ENCODE measurements at places on chromosomes 16 and 17. TPM values are rescaled to one million over a fixed set of nuclear protein-coding genes. Genes with fewer than 3 reads are reported as not detected.

The CWC25 gene
- 26.8 TPM for total RNA-seq

The KRTAP16-1 gene
- total RNA-seq = not detected

The GJC1 gene
- total RNA-seq = 3.2 TPM

The ATXN2L gene
- total RNA-seq = 68.6 TPM

The TAC4 gene
- not detected for total RNA-seq

The MYH8 gene
- not detected for total RNA-seq

The RAPGEFL1 gene
- 4.1 TPM for total RNA-seq

The SMIM5 gene
- total RNA-seq = 11.7 TPM

The YPEL2 gene
- total RNA-seq = 29.5 TPM

The GP1BA gene
- not detected for total RNA-seq

DNA sequence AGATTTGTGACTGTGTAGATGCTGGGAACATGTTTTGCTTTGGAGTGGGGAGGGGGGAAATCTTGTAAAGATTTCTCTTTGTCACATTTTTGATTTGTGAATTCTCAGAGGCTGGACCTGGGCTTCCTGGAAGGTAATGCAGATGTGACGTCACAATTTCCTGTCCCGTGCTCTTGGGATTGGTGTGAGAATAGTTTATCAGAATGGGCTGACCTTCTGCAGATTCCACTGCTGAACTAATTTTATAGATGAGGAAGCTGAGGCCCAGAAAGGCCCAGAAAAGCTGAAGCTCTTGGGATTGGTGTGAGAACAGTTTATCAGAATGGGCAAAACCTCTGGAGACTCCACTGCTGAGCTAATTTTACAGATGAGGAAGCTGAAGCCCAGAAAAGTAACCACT lies 34.0 kb downstream of the HS3ST3B1 start:
- H3K4me3 ChIP-seq = no peak overlapping the region
- DNase-seq = no peak
- H3K4me1 ChIP-seq = no peaks in the 10 kb centered on the region

GRCh38 chr16:58269526-58269925 lies 25.3 kb downstream of the PRSS54 start:
- no peak overlapping the region for H3K27ac ChIP-seq
- no peaks in the 10 kb centered on the region for H3K4me1 ChIP-seq
- no peaks in the 10 kb centered on the region for H3K27me3 ChIP-seq
- H3K36me3 ChIP-seq = no peaks in the 10 kb centered on the region
- no peak for DNase-seq

DNA sequence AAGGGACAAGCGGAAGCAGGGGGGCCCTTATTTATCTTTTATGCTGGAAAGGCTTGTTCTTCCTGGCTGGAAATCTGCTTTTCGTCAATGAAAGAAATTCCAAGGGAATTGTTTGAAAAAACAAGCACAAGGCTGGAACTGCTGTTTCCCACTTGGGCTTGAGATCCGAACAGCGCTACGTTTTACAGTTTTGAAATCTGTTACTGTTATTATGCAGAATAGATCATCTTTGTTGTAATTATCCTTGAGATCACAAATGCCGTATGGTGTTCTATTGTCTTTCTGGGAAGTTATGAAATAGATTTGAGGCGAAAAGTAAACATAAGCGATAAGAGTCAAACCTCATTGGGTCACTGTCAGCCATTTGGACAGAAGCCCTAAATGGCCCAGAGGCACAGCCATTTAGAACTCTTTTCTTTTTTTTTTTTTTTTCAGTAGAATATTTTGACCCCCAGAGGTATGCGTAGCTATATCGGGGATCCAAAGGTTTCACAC lies 223.3 kb downstream of the IRX3 start:
- no peak overlapping the region for H3K4me3 ChIP-seq
- no peaks in the 10 kb centered on the region for H3K4me1 ChIP-seq
- H3K27ac ChIP-seq = no peak overlapping the region
- H3K36me3 ChIP-seq = no peaks in the 10 kb centered on the region
- H3K27me3 ChIP-seq = no peaks in the 10 kb centered on the region
- no peak for DNase-seq

GRCh38 chr17:70929226-70929625 lies 759.9 kb downstream of the KCNJ2 start:
- H3K36me3 ChIP-seq = no peaks in the 10 kb centered on the region
- H3K27ac ChIP-seq = no peak overlapping the region
- H3K4me3 ChIP-seq = no peak overlapping the region
- H3K4me1 ChIP-seq = no peaks in the 10 kb centered on the region

DNA sequence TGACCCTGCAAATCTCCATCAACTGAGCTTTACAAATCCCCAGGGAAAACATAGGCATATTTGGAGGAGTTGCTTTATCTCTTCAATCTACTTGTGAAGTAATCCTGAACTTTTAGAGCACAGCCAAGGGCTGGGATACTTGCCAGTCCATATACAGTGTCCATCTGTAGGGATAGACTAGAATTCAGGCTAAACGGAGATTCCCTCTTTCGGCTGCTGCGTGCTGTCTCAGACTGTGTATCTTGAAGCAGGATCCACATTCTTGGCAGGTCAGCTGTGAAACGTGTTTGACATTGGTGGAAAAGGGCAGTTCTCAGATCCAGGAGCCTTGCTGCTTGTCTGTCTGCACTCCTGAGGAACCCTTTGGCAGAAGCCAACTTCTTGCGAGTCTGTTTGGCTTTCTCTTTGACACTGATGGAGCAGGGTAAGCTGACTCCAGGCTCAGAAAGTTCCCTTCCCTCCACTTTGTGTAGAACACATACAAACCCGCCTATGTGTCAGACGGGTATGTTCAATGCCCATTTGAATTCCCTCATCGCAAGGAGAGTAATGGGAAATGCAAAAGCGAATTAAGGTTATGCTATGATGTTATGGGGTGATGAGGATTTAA lies 221.8 kb downstream of the MAP2K4 start:
- no peak for DNase-seq
- H3K36me3 ChIP-seq = no peaks in the 10 kb centered on the region
- H3K27me3 ChIP-seq = no peaks in the 10 kb centered on the region
- no peak overlapping the region for H3K4me3 ChIP-seq

DNA sequence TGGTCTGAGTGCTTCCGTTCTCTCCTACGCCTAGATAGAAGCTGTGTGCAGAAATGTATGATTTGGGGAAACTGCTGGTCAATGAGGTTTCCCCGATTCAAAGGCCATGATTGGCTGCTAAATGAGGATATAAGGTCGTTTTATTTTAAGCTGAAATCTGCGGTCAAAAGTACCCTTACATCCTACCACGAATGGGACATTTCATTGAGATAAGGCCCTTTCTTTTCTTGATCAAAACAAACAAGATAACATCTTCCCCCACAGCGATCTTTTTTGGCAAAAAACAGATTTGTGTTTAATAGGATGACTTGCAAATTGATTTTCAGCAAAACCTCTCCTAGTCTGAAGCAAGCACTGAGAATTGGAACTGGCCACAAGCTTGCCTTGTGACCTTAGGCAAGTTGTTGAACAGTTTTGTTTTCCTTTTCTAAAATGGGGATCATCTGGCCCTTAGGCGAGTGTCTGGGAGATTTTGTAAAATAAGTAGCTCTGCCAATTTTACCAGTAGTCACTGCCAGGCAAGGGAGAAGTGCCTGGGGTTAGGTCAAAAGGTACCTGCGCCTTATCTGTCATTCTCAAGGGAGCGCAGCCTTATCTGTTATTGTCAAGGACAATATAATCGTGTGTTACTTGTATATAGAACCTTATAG lies 635 bp downstream of the SCPEP1 start:
- peaks cover 47% of the 10 kb centered on the region for H3K4me1 ChIP-seq
- no peak overlapping the region for H3K4me3 ChIP-seq
- DNase-seq = no peak
- H3K27me3 ChIP-seq = no peaks in the 10 kb centered on the region
- H3K36me3 ChIP-seq = peaks cover 15% of the 10 kb centered on the region

DNA sequence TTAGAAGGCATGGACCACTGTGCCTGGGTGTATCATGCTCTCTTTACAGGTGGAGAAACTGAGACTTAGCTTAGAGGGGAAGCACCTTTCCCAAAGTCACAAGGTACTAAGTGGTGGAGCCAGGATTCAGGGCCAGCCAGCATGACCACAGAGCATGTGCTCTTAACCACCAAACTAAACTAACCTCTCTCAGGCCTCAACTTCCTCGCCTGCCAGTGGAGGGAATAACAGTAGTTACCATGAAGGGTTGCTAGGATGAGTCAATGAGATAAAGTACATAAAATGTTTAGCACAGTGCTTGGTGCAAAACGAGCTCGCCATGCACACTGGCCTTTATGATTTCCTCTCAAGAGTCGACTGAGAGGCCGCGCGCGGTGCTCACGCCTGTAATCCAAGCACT lies 6.4 kb upstream of the MYO1C start:
- peaks cover 9% of the 10 kb centered on the region for H3K36me3 ChIP-seq
- H3K27ac ChIP-seq = no peak overlapping the region
- DNase-seq = no peak
- no peak overlapping the region for H3K4me3 ChIP-seq
- H3K4me1 ChIP-seq = peaks cover 26% of the 10 kb centered on the region
- no peaks in the 10 kb centered on the region for H3K27me3 ChIP-seq

GRCh38 chr16:55494994-55495421 lies 13.9 kb upstream of the LPCAT2 start:
- no peaks in the 10 kb centered on the region for H3K27me3 ChIP-seq
- no peak overlapping the region for H3K4me3 ChIP-seq
- H3K4me1 ChIP-seq = peaks cover 11% of the 10 kb centered on the region
- H3K36me3 ChIP-seq = no peaks in the 10 kb centered on the region

GRCh38 chr17:518047-518735 lies 165.6 kb upstream of the RPH3AL start:
- no peaks in the 10 kb centered on the region for H3K27me3 ChIP-seq
- no peak for DNase-seq
- peaks cover 18% of the 10 kb centered on the region for H3K36me3 ChIP-seq
- no peak overlapping the region for H3K27ac ChIP-seq
- H3K4me1 ChIP-seq = peaks cover 2% of the 10 kb centered on the region
- no peak overlapping the region for H3K4me3 ChIP-seq

GRCh38 chr16:27737513-27737912 lies 187.6 kb downstream of the KATNIP start:
- H3K36me3 ChIP-seq = no peaks in the 10 kb centered on the region
- no peaks in the 10 kb centered on the region for H3K4me1 ChIP-seq
- H3K4me3 ChIP-seq = no peak overlapping the region
- no peaks in the 10 kb centered on the region for H3K27me3 ChIP-seq

DNA sequence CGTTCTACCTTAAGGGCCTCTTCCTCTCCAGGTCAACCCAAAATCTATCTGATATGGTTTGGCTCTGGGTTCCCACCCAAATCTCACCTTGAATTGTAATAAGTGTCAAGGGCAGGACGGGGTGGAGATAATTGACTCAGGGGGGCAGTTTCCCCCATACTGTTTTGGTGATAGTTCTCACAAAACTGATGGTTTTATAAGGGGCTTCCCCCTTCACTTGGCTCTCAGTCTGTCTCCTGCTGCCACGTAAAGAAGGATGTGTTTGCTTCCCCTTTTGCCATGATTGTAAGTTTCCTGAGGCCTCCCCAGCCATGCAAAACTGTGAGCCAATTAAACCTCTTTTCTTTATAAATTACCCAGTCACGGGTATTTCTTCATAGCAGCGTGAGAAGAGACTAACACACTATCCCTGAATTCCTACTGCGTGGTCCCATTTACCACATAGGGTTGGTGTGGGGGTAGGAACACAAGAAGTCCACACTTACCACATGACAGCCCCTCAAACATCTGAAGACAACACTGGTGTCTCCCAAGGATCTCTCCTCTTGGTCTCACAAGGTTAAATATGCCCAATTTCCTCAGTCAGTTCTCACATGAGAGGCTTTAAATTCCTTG lies 8.2 kb downstream of the COTL1 start:
- no peak overlapping the region for H3K4me3 ChIP-seq
- H3K36me3 ChIP-seq = no peaks in the 10 kb centered on the region
- DNase-seq = no peak
- no peaks in the 10 kb centered on the region for H3K27me3 ChIP-seq
